ENCODE measurements at places on chromosomes 5 and 9.

GRCh38 chr9:108933231-108933717 lies 650 bp downstream of the ELP1 start:
- DNase-seq: no peak

- no peak for DNase-seq
Observed at GRCh38 chr9:34777666-34778065, 67.7 kb upstream of the CCL21 start.

DNA sequence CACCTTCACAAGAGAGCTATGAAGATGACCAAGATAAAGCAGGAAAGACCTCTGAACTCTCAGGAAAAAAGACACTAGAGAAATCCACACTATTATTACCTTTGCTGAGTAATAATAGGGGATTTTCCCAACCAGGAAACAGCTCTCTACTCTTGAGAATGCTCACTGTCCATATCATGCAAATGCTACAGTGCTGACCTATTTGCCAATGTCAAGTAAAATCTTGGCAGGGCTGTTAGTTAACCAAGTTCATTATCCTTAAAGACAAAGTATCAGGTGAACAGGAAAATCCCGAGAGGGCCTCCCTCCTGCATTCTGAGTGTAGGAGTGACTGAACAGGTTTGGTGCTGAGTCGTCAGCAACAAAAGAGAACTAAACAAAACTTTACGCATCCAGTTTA lies 306.6 kb downstream of the ACTL7B start:
- DNase-seq: no peak

DNA sequence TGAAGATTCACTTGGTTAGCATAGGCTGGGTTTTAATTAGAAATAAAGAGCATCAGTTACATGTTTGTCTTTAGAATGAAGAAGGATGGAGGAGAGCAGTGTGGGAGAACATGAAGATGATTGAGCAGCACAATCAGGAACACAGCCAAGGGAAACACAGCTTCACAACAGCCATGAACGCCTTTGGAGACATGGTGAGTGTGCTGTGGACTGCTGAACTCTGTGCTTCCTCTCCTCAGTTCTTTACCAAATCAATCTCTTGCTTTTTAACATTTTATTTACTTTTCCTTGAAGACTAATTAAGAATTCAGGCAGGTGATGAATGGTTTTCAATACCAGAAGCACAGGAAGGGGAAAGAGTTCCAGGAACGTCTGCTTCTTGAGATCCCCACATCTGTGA lies 38.2 kb upstream of the SPATA31E1 start:
- DNase-seq: no peak

GRCh38 chr9:106321394-106322180 lies 541.4 kb upstream of the ZNF462 start:
- DNase-seq: no peak

DNA sequence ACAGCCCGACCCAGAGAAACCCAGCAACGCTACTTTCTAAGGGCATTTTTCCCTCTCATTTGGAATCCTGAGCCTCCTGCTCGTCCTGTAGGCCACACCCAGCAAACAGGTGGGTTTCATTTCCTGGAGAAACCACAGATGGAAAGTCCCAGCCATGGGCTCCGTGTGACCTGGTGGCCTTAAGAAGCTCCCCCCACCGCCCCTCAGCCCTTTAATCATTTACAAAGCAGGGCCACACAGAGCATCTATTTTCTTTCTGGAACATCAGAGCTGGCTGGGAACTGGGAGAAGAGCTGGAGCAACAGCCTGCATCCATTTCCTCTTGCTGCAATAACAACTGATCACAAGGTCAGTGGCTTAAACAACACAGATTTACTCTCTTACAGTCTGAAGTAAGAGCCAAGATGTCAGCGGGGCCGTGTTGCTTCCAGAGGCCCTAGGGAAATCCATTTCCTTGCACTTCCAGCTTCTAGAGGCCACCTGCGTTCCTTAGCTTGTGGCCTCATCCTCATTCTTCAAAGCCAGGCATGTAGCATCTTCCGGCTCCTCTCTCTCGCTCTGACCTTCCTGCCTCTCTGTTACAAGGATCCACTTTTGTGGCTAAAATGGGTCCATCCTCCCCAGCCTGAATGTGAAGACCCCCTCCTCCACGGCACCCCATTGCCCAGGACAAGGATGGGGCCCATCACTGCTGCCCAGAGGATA lies 40.5 kb downstream of the C9orf50 start:
- no peak for DNase-seq

DNA sequence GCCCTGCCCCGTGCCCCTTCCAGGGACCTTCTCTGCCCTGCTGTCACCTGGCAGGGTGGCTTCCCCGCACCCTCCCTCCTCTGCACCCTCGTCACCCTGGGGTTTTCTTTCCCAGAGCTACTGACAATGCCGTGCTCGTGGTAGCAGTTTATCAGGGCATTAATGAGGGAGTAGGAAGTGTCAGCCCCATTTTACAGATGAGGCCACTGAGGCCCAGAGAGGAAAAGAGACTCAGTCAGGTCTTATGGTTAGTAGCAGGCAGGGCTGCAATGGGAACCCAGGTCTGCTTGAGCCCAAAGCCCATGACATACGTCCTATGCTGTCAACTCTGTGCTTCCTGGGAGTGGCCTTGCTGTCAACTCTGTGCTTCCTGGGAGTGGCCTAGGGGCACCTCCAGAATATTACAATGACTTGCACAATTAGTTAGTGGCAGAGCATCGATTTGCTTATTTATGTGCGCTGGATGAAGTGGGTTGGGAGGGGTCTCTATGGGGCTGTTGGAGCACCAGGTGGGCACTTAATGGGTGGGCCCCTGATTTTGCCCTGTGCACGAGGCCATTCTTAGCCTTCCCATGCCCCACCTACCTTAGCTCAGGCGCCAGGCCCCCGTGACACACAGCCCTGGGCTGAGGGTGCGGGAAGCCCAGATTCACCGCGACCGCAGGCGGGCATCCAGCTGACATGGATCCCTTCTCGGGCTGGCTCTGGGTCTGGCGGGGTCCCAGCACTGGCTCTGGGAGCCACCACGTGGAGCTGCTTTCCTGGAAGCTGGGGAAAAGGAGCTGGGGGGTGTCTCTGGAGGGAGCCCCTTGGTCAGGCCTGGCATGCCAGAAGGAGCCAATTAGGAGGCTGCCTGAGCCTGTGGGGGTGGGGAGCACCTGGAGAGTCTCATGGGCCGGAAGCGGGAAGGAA lies 82.0 kb upstream of the ORM1 start:
- DNase-seq: no peak

- no peak for DNase-seq
Observed at GRCh38 chr5:59593439-59594007, 300.0 kb downstream of the PDE4D start.

Measured in cortex of kidney (tissue), 1 donor.